Epithelial cell of proximal tubule (primary cell): ENCODE measurements at places on chromosomes 16 and 17. TPM values are rescaled to one million over a fixed set of nuclear protein-coding genes. Genes with fewer than 3 reads are reported as not detected.

- DNase-seq = no peak
Measured at GRCh38 chr16:77838597-77839255, 50.4 kb downstream of the VAT1L start.

GRCh38 chr17:18163547-18163946 is 20.1 kb upstream of the ALKBH5 start:
- DNase-seq = no peak

ZG16 gene
- not detected in 2 replicates for total RNA-seq

GRCh38 chr17:45851464-45851863 is 6.8 kb downstream of the SPPL2C start:
- no peak for DNase-seq

DNA sequence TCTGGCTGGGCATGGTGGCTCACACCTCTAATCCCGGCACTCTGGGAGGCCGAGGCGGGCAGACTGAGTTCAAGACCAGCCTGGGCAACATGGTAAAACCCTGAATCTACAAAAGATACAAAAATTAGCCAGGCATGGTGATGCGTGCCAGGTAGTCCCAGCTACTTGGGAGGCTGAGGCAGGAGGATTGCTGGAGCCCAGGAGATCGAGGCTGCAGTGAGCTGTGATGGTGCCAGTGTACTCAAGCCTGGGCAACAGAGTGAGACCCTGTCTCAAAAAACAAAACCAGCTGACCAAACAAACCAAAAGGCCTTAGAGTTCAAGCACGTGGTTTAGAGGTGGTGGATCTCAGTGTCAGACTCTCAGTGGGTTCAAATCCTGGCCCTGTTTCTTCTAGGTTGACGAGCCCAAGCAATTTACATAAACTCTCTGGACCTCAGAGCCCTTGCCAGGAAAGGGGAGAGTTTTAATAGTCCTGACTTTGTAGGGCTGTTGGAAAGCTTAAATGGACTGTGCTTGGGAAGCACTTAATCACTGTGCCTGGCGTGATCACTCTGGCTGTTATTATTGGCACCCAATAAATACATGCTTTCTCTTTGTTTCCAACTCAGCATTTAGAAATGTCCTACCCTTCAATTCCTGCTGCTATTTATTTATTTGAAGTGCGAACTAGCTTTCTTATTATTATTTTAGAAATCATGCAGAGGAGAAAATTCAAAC is 44.7 kb downstream of the ABCC1 start:
- DNase-seq = no peak

CES1 gene
- total RNA-seq = not detected in 2 replicates

DNA sequence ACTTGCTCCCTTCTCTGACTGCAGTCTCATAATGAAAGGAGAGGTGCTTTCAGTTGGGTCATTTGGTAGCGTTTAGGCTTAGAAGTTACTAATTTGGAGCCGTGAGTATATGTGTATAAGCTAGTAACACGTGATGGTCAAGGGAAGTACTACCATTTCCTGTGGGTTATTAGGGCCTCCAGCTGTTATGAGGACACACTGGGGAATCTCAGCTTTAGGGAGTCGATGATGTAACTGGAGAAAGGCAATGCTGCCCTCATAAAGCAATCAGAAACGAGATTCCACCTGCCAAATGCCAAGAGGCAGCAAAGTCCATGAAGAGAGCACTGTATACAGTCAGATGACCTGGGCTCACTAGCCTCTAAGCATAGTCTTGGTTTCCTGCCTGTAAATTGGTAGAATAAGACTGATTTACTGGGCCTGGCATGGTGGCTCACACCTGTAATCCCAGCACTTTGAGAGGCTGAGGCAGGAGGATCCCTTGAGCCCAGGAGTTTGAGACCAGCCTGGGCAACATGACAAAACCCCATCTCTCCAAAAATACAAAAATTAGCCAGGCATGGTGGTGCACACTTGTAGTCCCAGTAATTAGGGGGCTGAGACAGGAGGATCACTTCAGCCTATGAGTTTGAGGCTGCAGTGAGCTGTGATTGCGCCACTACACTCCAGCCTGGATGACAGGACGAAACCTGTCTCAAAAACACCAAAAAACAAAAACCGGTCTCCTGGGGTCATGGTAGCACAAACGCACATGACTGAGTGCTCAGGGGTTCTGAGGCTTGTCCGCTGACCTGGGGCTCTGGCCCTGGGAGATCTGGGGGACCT is 53.0 kb downstream of the SF3B3 start:
- DNase-seq = peak; percentile 25
